ENCODE measurements at places on chromosomes 12 and 14.

- DNase-seq: peak; percentile 2
These were observed 13.7 kb upstream of the ST8SIA1 start for GRCh38 chr12:22348208-22348607.

DNA sequence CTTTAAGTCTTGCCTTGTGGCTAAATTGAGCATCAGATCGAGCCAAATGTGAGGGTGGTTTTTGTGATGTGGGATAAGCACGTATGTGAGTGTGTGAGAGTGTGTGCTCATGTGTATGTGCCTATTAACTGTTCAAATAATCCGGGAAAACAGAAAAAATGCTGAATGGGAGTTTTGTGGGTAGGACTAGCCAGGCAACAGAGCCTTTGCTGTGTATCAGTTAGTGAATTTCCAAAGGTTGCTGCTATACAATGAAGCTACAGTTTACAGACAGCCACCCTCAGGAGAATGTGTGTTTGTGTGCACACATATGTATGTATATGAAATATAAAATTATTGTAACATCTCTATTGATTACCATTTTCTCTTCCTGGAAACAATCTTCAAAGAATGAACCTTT is 154.0 kb downstream of the SOX5 start:
- DNase-seq: no peak

DNA sequence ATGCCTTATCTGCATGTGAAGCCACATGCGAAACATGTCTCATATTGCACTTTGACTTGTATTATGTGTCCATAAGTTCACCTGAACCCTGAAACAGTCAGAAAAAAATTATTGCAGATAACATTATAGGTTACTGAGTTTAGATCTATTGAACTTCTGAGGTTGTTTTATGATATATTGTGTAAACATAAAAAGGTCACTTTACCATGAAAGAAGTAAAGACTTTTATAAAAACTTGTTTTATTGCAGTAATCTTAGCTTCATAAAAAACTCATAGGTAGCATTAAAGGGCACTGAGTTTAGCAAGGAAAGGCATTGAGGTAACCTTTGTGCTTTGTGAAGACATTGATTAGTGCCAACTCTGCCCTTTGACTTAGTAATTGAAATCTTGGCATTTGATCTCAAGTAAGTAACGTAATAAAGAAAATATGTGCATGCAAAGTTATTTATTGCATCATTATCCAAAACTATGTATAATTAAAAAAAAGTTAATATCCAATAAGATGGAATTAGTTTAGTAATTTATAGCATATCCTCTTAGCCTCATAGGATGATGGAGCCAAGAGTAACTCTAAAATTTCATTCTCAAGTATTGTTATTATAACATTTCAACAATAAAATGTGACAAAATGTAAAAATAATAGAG is 313.3 kb upstream of the ATP2B1 start:
- DNase-seq: no peak

GRCh38 chr12:6850796-6851152 is 312 bp downstream of the CDCA3 start:
- no peak for DNase-seq

DNA sequence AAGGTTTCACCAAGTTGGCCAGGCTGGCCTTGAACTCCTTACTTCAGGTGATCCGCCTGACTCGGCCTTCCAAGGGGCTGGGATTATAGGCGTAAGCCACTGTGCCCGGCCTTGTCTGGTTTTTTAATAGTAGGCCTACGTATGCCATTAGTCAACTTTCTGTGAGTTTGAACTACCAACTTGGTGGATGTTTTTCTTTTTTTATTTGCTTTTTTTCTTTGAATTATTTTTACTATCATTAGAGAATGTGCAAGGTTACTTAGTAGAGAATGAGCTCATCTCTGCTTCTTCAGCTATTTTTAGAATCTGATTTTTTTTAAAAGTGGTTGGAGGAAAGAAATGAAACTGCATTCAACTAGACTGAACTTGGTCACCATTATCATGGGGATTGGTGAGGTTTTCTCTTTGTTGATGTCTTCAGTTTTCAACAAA is 51.4 kb downstream of the HMGA2 start:
- DNase-seq: no peak

DNA sequence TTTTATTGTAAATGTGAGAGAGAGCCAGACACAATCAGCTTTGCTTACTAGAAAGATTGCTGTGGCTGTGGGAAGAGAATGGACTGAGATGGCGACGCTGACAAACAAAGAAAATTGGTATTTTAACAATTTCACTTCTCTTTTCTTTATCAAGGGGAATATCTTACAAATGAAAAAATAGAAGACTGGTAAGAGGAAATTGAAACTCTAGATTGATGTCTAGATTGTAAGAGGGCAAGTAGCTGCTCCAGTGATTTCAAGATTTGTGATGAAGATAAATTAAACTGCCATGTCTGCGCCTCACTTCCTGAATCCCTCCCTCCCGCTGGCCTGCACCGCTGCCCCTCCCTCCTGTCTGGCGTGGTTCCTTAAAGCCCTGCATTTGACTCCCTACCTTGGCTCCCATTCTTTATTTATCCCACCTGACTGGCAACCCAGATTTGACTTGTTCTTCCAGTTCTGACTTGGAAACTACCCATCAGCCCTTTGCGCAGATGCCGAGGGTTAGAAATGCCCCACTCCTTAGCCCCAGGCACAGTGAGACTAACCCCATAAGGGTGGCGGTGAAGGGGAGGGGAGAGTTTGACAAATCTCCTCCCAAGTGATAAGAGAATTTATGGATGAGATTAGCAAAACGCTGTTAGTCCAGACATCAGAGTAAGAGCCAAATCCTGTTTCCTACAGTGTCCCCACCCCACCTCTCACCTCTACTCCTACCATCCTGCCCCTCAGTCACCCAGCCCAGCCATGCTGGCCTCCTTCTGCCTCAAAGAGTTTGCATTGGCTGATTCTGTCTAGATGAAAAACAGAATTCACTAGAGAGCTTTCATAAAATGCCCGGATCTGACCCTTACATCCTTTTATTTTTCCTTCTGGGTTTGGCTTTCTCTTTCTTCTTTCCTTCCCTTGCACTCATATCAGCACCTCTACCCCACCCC is 125.3 kb upstream of the ATF7IP start:
- DNase-seq: peak; percentile 40

- DNase-seq: no peak
These were observed 60.7 kb downstream of the SLC38A6 start for GRCh38 chr14:61041704-61042103.

Data from suppressor macrophage (primary cell).